Fibroblast of skin of scalp (primary cell): ENCODE measurements at places on chromosomes 6 and 20.

DNA sequence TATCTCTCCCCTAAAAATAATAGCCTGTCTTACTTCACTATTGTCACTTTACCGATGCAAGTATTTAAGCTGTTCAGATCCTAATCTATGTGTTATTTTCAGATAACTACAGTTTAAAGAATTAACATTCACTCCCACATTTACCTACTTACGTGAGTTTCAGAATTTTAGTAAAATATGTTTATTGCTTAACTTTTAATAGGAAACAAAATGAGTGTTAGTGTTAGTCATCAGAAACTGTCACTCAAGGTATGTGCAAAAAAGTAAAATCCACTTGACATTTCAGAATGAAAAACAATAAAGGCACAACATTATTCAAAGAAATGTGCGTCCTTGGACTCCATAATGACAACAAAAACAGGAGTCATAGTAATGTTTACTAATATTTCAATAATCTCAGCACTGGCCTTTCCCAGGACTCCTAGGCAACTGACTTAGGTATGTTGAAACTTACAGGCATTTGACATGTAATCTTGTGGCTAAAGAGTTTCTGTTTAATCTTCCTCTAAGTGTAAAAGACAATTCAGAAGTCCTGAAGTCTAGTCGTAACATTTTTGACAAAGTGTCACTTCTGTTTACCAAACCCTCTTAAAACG is 4.5 kb downstream of the ATXN1 start:
- no peak for DNase-seq

DNA sequence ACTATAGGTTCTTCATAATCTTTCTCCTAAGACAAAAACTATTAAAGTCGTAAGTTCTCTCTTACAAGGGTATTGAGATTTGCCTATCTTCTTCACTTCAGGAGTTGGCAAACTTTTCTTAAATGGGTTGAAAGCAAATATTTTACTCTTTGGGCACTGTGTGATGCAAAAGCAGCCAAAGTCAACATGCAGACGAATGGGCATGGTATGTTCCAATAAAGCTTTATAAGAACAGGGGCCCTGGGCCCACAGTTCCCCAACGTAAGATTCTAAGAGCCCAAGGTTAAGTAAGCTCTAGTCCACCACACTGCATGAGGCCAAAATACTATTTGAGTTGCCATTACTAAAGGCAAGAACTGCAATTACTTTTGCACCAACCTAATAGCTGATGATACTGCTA is 11.5 kb downstream of the CD164 start:
- no peak for DNase-seq

DNA sequence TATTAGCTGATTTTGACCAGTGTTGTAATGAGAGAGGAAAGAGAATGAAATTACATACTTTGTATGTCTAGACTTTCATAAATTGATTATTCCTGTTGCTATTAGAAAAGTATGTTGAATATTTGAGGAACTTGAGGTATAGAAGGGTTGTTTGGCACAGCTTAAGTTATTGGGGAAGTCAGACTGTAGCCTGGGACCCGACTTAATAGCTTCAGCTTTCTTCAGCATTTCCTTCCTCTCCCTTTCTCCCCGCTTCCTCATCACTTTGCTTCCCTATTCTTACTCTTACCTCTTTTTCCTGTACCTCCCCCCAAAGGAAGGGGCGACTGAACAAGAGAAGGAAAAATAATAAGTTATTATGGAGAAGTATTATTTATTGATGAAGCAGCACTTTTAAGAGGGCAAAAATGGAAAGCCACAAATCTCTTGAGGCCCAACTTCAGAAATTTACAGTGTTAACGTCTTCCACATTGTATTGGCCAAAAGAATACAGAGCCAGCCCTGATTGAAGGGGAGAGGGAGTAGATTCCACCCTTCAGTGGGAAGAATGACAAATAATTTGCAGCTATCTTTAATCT is 7.4 kb downstream of the SENP6 start:
- no peak for DNase-seq

DNA sequence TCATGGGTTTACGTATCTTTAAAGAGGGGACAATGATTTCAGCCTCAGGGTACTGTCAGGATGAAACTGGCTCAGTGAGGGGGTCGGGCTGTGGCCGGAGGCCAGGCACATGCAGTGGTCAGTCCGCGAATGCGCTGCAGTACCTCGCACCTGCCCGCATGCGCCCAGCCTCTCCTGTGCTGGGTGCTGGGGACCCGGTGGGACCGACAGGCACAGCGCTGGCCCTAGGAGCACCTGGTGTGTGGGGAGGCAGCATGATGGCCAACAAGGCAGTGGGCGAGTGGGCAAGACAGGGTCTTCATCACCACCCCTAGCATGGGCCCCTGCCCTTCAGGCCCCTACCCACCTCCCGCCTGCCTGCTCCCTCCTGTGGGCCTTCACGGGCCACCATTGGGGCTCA is 970 bp upstream of the CABLES2 start:
- no peak for DNase-seq

- peak; percentile 77 for DNase-seq
Measured at GRCh38 chr20:17536944-17537444, 5.8 kb upstream of the BFSP1 start.

DNA sequence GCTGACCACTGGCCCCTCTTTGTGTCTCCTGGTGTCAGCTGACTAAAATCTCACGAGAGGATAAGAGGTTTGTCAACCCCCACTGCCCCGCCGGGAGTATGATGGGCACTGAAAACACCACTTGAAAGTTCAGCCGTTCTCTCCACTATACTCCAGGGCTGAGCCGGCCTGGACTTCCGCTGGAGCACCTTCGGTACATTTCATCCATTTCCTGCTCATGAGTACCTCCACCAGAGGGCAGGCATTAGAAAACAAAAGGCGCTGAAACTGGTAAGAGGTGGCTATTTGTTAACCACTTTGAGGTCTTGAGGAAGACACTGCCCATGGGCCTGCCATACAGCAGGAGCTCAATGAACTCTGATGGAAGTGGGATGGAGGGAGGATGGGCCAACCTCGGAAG is 17.9 kb upstream of the ANKRD60 start:
- peak; percentile 32 for DNase-seq

DNA sequence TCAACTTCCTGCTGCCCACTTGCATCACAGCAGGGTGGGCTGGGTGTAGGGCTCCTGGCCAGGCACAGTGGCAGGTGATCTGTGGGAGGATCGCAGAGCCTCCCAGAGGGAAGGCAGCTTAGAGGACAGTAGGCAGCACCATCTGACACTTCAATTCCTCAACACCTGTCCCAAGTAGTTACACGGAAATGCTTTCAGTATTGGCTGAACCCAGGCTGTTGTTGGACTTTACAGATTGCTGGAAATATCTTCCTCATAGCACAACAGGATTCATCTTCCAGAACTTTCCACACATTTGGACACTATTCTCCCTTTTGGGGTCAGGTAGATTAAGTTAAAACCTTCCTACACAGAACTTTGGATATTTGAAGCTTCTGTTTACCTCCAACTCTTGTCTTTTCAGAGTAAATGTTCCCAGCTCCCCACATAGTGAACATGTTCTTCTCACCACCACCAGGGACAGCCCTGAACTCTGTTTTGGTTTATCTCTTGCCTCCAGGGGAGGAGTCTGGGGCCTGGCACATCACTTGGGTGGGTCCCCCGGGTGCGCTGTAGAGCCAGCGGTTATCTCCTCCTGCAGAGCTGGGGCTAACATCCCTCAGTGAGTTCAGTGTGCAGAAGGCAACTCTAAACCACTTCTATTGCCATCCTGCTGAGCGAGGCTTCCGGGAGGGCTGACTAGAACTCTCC is 3.5 kb upstream of the SLC22A2 start:
- DNase-seq: no peak

DNA sequence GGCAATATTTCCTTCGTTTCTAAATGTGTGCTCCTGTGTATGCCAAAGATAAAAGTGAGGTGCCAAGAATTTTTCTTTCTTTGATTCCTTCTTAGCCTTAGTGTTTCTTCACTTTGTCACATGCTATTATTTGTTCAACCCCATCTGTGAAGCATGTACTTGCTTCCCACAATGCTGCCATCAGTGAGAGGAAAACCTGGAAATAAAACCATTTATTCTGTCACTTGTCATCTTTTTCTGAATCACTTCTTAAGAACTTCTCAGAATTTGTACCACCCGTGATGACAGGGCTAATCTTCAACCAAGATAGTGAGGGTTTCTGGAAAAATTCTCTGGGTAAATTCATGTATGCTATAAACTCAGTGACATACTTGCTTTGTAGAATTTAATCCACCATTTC is 450.1 kb downstream of the COL12A1 start:
- DNase-seq: peak; percentile 36

- no peak for DNase-seq
Measured at GRCh38 chr6:108175592-108176279, 9.9 kb downstream of the NR2E1 start.

GRCh38 chr6:127119102-127120022 is 891 bp downstream of the RSPO3 start:
- DNase-seq: no peak

GRCh38 chr20:45506398-45506797 is 9.0 kb downstream of the SPINT3 start:
- DNase-seq: no peak

GRCh38 chr20:9515214-9515585 is 810 bp downstream of the LAMP5 start:
- no peak for DNase-seq

DNA sequence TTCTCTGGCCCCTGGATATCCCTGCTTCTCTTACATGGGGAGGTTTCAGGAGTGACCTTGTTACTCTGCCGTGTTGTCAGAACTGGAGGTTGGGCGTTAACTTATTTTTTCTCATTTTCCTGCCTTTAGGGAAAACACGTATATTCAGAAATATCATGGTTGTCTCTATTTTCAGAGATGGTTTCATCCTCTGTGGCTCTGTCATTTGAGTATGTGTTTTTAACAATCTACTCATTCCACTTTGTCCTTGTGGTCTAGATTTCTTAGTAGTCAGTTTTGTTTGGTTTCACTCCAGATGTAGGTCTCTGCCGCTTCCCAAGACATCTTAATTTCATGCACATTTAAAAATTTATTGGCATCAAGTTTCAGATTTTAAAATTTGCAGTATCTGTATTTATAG is 45.9 kb downstream of the KCNS1 start:
- peak; percentile 51 for DNase-seq

GRCh38 chr6:139597771-139598755 is 223.6 kb upstream of the CITED2 start:
- peak; percentile 98 for DNase-seq

GRCh38 chr6:40714143-40714542 is 127.0 kb upstream of the LRFN2 start:
- DNase-seq: no peak
